ENCODE measurements at places on chromosomes 7 and 10.

DNA sequence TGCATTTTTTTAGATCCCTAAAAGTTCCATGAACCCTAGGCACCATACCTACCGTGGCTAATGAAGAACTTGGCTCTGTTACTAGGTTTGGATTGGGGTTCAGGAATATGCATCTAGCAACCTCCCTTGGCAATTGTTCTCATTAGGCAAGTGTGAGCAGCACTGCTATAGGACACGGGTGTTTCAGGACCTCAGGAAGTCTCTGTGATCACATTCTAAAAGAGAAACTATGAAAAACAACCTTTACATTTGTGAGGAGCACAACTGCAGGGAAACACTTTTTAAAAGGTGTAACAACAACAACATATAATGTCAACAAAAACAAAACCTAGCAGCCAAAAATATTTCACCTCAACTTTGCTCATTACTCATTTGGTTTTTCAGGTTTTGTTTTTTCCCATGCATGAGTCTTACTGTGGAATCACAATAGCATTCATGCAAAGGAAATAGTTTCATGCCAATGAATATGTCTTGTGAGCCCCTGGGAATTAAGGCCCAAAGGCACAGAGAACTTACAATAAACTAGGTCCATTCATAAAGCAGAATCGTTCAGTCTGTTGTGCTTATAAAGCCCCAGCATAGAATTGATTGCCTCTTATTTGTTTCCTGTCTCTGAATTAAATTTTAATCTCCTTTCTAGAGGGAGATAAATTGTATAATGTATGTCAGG lies 255.7 kb upstream of the DGKB start:
- DNase-seq = no peak

- no peak for DNase-seq
Observed at GRCh38 chr7:47633134-47633533, 51.2 kb upstream of the TNS3 start.

GRCh38 chr10:102396730-102397151 lies 1.2 kb downstream of the NFKB2 start:
- DNase-seq = no peak

- no peak for DNase-seq
Observed at GRCh38 chr7:128701062-128701785, 29.1 kb downstream of the GARIN1A start.

DNA sequence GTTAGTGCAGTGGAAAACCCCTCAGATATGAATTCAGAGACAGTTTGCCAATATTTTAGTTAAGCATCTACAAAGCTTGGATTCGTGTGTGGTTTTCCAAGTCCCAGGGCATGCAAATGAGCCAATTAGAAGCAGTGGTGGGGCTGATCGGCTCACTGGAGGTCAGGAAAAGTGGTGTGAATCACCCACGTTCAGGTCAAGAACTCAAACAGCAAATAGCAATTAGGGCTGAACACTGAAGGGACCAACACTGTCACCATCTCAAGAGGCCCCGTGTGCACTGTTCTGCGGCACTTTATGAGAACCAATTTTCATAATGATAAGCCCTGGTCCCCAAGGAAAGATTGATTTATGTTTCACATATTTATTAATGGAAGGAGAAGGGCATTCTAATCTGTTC lies 68.9 kb downstream of the ADARB2 start:
- no peak for DNase-seq

GRCh38 chr7:47255441-47255840 lies 326.5 kb downstream of the TNS3 start:
- no peak for DNase-seq

- no peak for DNase-seq
Observed at GRCh38 chr10:33900596-33900995, 566.1 kb upstream of the NRP1 start.

GRCh38 chr7:43449577-43449976 lies 133.3 kb upstream of the STK17A start:
- no peak for DNase-seq

DNA sequence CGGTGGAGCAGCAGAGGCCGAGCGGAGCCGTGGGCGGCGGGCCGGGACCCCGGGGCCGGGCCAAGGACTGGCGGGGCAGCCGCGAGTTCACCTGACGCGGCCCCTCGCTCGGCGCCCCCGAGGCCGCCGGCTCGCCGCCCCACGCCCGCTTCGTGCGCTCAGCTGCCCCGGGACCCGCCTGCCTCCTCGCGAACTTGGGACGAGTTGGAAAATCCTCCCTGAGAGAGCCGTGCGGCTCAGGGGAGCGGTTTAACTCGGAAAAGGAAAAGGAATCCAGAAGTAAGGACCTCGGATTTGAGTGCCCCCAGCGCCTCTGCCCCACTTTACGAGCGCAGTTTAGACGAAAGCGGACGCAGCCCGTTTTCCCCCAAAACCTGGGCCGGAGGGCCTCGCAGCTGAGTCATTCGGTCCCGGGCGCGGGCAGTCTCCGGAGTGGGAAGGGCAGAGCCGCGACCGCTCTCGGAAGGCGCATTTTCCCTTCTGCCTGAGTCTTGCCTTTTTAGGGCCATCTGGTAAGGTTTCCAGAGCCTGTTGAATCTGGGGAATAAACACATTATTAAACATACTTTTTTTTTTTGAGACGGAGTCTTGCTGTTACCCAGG lies 744 bp downstream of the CREM start:
- peak; percentile 43 for DNase-seq

DNA sequence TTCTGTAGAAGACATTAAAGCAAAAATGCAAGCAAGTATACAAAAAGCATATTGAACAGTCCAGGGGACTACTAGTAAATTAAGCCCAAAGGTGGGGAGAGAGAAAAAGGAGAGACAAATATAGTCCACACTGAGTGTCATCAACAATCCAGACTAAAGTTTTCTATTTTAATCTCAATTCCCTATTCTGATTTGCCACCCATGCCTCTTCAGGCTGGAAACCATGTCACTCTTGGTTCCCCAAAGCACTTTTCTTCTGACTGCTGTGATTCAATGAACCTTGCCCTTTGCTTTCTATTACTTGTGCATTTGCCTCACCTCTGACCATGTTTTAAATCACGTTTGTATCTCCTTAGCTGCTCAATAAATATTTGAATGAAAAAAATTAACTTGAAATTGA lies 95.3 kb upstream of the AOAH start:
- DNase-seq = no peak

GRCh38 chr7:19215412-19215811 lies 70.2 kb upstream of the FERD3L start:
- DNase-seq = no peak

DNA sequence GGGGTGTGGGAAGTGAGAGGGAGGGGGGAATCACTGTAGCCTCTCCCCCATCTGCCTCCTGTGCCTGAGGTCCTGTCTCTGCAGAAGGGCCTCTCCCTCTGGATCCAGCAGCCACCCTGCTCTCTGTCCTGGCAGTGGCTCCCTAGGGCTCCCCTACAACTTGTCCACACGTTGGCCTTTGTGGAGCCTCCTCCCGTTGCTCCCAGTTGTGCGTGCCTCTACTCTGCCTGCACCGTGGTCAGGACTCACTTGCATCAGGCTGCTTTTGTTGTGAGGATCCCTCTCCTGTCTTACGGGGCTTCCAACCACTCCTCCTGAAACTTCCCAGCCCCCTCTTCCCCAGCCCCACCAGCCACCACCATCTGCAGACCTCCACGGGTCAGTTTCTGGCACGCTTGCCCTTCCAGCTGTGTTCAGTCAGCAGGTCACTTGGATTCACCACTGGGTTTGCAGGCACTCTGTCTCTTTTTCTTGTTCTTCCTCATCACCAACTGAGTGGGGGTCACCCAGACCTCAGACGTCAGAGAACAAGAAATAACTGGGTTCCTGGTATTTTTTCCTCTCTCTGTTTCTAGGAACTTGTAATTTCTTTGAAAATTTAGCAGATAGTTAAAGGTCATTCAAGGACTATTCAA lies 62.3 kb downstream of the RAMP3 start:
- DNase-seq = no peak

DNA sequence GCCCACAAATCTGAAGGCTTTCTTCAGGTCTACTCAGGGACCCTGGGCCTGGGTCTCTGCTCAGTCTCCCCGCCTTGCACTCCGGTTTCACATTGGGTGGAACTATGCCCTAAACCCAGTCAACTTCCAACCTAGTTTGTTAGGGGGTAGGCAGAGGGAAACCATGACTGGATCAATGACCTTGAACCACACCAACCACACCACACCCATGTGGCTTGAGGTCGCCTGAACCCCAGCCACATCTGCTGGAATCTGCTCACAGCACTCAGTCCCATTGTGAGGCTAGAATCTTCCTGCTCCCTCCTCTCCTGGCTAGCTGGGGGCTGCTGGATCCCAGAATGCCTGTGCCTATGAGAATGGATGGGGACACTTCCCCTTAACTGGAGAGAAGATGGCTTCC lies 17.9 kb downstream of the RFC2 start:
- no peak for DNase-seq

DNA sequence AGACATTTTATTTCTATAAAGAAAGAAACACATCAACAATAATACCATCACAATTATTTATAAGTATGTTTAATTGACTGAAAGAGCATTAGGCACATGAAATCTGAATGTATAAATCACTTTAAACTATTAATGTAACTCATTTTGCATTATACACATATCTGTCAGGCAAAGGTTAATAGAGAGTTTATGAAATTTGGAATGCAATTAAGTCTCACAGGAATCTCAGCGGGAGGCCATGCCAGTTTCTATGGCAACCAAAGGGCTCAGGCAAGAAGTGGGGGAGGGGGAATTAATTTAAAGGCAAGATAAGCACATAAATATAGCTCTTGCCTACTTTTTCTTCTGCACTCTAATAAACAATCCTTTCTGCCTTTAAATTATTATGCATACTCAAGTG lies 152.6 kb downstream of the SLC16A9 start:
- no peak for DNase-seq

- no peak for DNase-seq
Observed at GRCh38 chr10:5812283-5813090, 747 bp downstream of the GDI2 start.

GRCh38 chr10:112785089-112785488 lies 165.0 kb upstream of the TCF7L2 start:
- no peak for DNase-seq

DNA sequence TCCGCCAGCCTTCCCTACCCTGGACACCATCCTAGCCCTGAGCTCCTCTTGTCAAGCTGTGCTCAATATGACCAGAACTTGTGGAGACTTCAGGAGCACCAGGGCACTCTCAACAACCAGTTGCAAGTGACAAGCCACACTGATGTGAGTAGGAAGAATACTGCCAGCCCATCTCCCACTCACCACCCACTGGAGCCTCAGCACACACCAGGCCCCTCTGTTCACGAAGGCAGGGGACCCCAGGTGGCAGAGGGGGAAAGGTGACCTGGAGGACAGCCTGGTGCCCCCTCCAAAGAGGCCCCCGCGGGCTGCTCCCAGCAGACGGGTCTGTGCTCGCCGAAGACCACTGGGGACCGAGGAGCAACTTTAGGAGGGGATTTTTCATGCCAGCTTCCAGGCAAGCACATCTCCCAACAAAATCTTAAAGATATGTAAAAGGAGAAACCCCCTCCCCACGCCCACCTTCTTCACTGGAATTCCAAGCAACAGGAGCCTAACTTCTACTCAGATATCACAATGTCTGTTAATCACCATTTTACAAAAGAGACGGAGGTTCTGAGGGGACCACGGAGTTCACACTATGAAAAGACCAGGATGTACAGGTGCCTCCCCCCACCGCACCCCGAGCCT lies 1.0 kb downstream of the MMD2 start:
- DNase-seq = no peak

- DNase-seq = no peak
Observed at GRCh38 chr10:22684699-22685098, 29.7 kb downstream of the PIP4K2A start.

GRCh38 chr7:35605760-35606159 lies 89.2 kb downstream of the HERPUD2 start:
- DNase-seq = peak; percentile 52

DNA sequence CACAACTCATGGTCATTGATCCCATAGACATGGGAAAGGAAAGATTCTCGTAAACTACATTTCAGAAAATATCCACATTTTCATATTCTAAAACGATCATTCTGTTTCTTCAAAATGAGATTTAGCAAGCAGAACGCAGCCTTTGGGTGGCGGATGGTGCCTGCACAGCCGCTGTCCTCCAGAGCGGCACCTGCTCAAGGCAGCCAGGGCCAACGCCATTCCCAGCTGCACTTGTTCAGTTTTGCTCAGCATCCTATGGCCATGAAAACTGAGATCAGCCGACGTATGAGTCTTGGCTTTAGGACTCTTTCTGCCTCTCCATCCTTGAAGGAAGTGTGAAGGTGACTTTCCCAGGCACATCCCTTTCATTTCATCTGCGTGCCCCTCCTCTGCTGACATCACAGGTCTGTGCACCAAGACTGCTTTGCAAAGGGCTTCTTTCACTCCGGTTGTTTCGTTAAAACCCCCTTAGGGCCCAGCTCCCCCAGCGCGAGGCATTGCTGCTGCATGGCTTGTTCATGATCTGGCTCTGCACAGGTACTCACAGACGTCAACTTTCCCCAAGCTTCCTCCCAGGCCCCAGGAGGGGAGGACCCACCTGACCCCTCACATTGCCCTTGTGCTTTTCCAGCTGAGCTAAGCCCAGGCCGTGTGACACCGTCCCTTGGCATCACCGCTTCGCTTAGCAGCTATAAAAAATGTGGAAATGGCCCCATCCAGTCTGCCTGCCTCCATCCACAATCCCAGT lies 37.2 kb downstream of the TCERG1L start:
- DNase-seq = no peak

DNA sequence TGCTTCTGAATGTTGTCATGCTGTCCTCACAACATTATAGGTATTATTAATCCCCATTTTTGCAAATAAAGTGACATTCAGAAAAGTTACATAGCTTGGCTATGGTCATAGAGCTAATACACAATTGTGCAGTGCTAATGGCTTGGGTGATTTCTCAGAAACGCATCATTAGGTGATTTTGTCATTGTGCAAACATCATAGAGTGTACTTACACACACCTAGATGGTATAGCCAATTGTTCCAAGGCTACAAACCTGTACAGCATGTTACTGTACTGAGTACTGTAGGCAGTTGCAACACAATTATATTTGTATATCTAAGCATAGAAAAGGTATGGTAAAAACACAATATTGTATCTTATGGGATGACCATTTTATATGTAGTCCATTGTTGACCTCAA lies 91.0 kb downstream of the BTAF1 start:
- DNase-seq = no peak

DNA sequence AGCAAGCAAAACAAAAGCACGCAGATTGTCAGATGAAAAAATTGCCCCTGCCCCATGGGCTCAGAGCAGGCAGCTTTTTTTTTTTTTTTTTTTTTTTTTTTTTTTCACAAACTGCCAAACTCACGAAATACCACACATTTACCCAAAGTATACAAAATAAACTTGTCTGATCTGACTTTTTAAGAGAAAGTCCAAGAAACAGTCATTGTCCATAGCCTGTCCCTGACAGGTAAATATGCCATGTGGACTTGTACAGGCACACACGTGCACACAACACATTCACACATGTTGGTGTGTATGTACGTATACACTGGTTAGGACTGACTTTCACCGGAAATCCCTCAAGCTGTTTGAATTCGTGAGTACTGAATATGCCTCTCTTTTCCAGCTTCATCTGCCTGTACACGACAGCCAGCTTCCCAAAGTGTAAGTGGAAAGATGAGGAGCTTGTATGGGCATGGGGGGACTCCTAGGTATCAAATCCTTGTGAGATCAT lies 929 bp upstream of the HGF start:
- DNase-seq = no peak

- DNase-seq = no peak
Observed at GRCh38 chr7:120547605-120548004, 274.6 kb downstream of the KCND2 start.

Data from GOT3 (cell line).